ENCODE measurements at places on chromosomes 4 and X.

DNA sequence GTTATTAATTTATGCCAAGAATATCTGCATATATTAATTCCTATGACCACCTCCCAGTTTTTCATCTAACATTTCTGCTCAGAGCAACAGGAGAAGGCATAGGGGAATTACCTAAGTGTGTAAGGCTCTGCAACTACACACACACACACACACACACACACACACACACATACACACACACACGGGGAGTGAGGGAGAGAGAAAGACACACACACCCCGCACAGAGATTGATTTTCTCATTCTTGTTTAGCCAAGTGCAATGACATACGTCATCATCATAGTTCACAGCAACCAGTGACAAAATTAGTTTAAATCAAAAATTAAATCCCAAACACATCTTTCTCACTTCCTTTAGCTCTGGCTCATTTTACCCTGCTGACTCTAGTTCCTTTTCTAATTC lies 203.1 kb downstream of the RBMX2 start:
- H3K4me1 ChIP-seq, result no peaks in the 10 kb centered on the region
- H3K4me3 ChIP-seq, result no peak overlapping the region
- no peak for DNase-seq
- no peaks in the 10 kb centered on the region for H3K27me3 ChIP-seq
- no peaks in the 10 kb centered on the region for H3K36me3 ChIP-seq
- H3K27ac ChIP-seq, result no peak overlapping the region

DNA sequence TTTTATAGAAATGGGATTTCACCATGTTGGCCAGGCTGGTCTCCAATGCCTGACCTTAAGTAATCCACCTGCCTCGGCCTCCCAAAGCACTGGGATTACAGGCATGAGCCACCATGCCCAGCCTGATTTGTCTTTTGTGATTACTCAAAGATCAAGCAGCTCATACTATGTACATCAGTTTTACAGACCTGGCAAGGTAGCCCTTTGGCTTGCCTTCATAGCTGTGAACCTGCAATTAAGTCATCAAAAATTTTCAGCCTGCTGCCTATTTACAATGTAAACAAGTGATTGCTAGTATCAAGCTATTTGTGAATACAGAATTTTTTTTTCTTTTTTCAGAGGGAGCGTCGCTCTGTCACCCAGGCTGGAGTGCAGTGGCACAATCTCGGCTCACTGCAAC lies 46.2 kb downstream of the GSX2 start:
- no peaks in the 10 kb centered on the region for H3K36me3 ChIP-seq
- no peaks in the 10 kb centered on the region for H3K27me3 ChIP-seq
- H3K4me3 ChIP-seq, result no peak overlapping the region
- DNase-seq, result no peak

GRCh38 chrX:17409566-17410290 lies 34.7 kb downstream of the NHS start:
- no peak overlapping the region for H3K27ac ChIP-seq
- no peak for DNase-seq
- no peaks in the 10 kb centered on the region for H3K36me3 ChIP-seq
- no peak overlapping the region for H3K4me3 ChIP-seq
- peaks cover 15% of the 10 kb centered on the region for H3K27me3 ChIP-seq

GRCh38 chr4:81221303-81222081 lies 6.5 kb upstream of the PRKG2 start:
- H3K27me3 ChIP-seq, result no peaks in the 10 kb centered on the region
- no peaks in the 10 kb centered on the region for H3K4me1 ChIP-seq
- no peak overlapping the region for H3K27ac ChIP-seq
- H3K4me3 ChIP-seq, result no peak overlapping the region

GRCh38 chr4:18931643-18932377 lies 910.3 kb upstream of the LCORL start:
- no peak overlapping the region for H3K4me3 ChIP-seq
- H3K27ac ChIP-seq, result no peak overlapping the region
- no peaks in the 10 kb centered on the region for H3K4me1 ChIP-seq

DNA sequence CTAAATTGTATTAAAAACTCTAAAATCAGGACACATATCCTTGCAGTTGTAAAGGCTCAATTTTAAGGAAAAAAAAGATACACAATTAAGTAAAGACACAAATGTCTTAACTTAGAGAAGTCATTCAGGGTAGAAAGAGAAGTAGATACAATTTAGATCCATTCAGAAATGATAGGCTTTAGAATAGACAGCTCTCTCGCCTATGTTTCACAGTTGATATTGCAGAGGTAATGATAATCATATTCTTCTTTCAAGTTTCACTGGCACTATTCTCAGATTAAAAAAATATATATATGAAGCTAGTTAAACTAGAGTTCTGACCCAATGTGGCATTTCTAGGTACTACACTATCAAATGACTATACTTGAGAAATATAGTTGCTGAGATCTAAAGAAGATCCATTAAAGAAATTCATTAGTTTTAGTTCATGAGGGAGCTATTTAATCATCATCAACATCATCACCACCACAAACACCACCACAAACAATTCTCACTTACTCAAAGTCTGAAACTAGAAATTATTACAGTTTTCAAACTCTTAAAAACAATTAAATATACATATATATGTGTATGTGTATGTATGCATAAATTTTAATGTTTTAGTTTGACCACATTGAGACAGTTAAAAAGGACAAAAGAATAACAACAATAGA lies 93.1 kb downstream of the ANTXR2 start:
- DNase-seq, result no peak
- no peak overlapping the region for H3K27ac ChIP-seq
- no peak overlapping the region for H3K4me3 ChIP-seq
- no peaks in the 10 kb centered on the region for H3K27me3 ChIP-seq
- H3K4me1 ChIP-seq, result no peaks in the 10 kb centered on the region

GRCh38 chr4:128475597-128475996 lies 188.0 kb upstream of the PGRMC2 start:
- no peaks in the 10 kb centered on the region for H3K36me3 ChIP-seq
- H3K27me3 ChIP-seq, result no peaks in the 10 kb centered on the region
- H3K4me3 ChIP-seq, result no peak overlapping the region
- no peak for DNase-seq
- H3K27ac ChIP-seq, result no peak overlapping the region

- no peaks in the 10 kb centered on the region for H3K27me3 ChIP-seq
- DNase-seq, result no peak
Measured at GRCh38 chrX:19750783-19751467, 136.5 kb downstream of the SH3KBP1 start.

DNA sequence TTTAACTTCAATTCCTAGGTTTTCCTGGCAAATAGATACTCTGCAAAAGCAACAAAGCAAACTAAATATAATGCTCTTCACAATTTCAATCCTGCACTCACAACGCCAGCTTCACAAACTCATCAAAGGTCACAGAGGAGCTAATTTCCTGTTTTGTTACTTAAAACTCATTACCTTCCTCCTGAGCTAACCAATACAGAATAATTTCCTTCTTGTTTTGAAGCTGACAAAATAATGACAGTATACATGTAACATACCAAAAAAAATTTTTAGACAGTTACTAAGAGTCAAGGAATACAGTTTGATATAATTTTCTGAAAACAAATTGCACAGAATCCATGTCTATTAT lies 17.9 kb downstream of the CNOT6L start:
- H3K36me3 ChIP-seq, result no peaks in the 10 kb centered on the region
- peak overlapping the region; percentile 52 for H3K27ac ChIP-seq
- no peak for DNase-seq
- H3K27me3 ChIP-seq, result no peaks in the 10 kb centered on the region

DNA sequence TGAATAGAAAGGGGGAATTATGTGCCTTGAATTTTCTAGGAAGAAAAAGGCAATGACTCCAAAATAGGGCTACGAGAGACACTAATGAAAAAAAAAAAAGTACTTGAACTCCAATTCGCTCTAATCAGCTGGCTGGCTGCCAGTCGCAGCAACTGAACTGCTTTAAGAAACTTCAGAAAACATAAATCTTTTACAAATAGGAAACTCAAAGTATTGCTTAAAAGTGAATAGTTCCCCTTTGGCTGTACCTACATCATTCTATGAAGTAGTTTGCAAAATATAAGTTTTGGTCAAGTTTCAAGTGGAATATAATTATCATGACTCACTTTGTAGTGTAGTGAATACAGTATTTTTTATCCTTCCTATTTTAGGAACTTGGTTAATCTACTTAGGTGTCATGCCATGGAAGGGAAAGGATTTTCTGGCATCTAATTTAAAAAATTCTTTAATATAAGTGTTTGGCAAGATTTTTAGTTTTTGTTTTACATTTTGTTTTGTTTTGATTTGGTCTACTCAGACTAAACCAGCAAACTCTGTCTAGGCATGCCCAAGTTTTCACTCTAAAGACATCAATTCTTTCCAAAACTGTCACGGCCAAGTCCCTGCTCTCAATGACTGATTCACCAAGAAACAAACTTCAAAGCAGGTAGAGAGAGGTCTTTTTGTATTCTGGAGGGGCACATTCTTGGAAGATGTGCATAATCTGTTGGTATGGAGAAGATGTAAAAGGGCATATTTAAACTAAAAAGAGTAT lies 382.4 kb upstream of the GALNT7 start:
- no peak overlapping the region for H3K4me3 ChIP-seq
- H3K27ac ChIP-seq, result no peak overlapping the region
- no peaks in the 10 kb centered on the region for H3K36me3 ChIP-seq
- no peaks in the 10 kb centered on the region for H3K27me3 ChIP-seq

- peak; percentile 11 for DNase-seq
- H3K27ac ChIP-seq, result no peak overlapping the region
- no peaks in the 10 kb centered on the region for H3K4me1 ChIP-seq
- no peak overlapping the region for H3K4me3 ChIP-seq
- H3K27me3 ChIP-seq, result peaks cover 46% of the 10 kb centered on the region
- no peaks in the 10 kb centered on the region for H3K36me3 ChIP-seq
Measured at GRCh38 chr4:7393601-7394575, 40.8 kb downstream of the PSAPL1 start.

DNA sequence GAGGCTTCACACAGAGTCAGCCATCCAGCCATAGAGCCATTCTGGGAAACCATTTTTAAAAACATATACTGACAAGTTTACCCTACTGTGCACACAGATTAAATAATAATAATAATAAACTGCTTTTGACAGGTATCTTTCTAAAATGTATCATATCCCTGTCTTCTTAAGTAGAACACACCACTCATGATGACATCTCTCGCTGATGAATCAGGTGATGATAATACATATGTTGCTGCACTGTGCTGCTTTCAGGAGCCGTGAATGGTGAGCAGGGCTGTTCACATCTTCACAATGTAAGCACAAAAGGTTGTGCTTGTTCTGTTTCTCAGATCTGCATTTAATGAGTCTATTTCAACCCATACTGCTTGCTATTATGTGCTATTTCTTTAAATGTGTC lies 3.5 kb downstream of the MTNR1A start:
- H3K36me3 ChIP-seq, result no peaks in the 10 kb centered on the region
- H3K27ac ChIP-seq, result no peak overlapping the region
- no peak for DNase-seq
- no peaks in the 10 kb centered on the region for H3K4me1 ChIP-seq

DNA sequence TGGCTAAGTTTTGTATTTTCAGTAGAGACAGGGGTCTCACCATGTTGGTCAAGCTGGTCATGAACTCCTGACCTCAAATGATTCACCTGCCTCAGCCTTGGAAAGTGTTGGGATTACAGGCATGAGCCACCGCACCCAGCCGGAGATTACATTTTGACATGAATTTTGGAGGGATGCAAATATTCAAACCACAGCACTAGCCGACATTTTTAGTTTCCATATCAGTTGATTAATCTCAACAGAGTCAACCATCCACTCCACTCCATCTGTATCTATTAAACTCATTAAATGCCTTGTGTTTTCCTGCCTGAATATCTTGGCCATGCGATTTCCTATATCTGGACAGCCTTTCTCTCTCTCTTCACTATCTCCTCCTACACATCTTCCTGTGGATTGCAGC lies 64.1 kb upstream of the PDGFRA start:
- DNase-seq, result no peak
- H3K27ac ChIP-seq, result no peak overlapping the region
- no peaks in the 10 kb centered on the region for H3K4me1 ChIP-seq

GRCh38 chr4:123699880-123700771 lies 303.5 kb downstream of the SPRY1 start:
- no peaks in the 10 kb centered on the region for H3K36me3 ChIP-seq
- no peaks in the 10 kb centered on the region for H3K4me1 ChIP-seq
- peak; percentile 25 for DNase-seq
- H3K27ac ChIP-seq, result peak overlapping the region; percentile 84

DNA sequence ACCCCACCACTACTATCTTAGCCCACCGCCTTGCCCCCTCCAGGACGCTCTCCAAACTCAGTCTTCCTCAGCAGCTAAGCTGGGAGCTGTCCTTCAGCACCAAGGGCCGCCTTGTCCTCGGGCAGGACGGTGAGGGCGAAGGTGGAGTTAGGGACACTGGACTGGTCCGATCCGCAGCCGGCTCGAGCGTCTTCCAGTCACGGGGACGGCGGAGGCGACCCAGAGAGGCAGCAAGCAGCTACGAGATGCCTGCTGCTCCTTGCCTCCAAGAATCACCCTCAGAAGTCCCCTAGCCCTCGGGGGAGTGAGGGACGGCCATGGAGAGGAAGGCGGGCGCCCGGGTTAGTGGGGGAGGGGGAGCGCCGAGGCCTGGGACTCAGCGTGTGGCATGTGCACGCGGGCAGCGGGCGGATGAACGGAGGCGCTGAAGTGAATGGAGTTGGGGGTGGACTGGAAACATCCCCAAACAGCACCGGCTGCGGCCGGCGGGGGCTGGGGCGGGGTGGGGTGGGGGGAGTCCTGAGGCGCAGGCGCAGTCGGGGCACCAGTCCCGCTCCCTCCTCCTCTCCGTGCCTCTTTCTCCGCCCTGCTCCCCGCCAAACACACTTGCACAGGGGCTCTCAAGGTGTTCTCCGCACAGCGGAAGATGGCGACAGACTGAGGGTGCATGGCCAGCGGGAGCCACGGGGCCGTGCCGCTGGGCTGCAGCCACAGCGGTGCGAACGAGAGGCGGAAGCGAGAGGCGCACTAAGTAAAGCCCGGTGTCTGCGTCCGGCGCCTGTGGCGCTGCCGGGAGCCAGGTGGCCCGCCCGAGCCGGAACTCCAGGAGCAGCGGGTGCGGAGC lies at the start of gene NALF2:
Gene NALF2 (plus strand): TSS at position 545 of the 844 bp plus-strand sequence. CDS start 957 bp downstream, outside the sequence.
- H3K4me1 ChIP-seq, result no peaks in the 10 kb centered on the region
- no peak within 1 kb of the TSS for H3K27ac ChIP-seq
- peaks cover 72% of the 10 kb centered on the region for H3K27me3 ChIP-seq
- no peak for DNase-seq
- H3K36me3 ChIP-seq, result no peaks in the 10 kb centered on the region
- H3K4me3 ChIP-seq, result peak within 1 kb of the TSS; percentile 70

DNA sequence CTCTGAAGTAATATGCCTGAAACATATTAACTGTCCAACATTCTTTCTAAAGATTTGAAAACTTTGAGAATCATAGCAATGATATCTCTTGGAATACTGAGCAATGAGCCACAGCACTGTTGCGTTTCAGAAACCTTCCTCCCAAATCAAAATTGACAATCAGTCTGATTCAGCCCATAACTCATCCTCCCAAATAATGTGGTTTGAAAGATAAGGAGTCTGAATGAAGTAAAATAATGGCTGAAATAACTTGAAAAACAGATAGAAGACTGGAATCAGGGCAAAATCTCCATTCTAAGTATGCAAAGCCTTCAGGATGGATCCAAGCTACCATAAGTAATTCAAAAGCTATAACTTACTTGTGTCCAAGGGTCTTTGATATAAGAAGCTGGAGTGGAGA lies 98.6 kb upstream of the PLS3 start:
- H3K27ac ChIP-seq, result no peak overlapping the region
- DNase-seq, result no peak
- H3K27me3 ChIP-seq, result no peaks in the 10 kb centered on the region
- H3K36me3 ChIP-seq, result no peaks in the 10 kb centered on the region
- H3K4me3 ChIP-seq, result no peak overlapping the region

GRCh38 chrX:119094819-119095218 lies 22.0 kb downstream of the CT47C1 start:
- H3K4me1 ChIP-seq, result no peaks in the 10 kb centered on the region
- H3K27me3 ChIP-seq, result no peaks in the 10 kb centered on the region
- H3K36me3 ChIP-seq, result no peaks in the 10 kb centered on the region
- H3K27ac ChIP-seq, result no peak overlapping the region

- DNase-seq, result no peak
- no peak overlapping the region for H3K4me3 ChIP-seq
- no peaks in the 10 kb centered on the region for H3K4me1 ChIP-seq
Measured at GRCh38 chr4:156298230-156298629, 344.6 kb upstream of the CTSO start.
